ENCODE measurements at places on chromosomes 3 and 15.

DNA sequence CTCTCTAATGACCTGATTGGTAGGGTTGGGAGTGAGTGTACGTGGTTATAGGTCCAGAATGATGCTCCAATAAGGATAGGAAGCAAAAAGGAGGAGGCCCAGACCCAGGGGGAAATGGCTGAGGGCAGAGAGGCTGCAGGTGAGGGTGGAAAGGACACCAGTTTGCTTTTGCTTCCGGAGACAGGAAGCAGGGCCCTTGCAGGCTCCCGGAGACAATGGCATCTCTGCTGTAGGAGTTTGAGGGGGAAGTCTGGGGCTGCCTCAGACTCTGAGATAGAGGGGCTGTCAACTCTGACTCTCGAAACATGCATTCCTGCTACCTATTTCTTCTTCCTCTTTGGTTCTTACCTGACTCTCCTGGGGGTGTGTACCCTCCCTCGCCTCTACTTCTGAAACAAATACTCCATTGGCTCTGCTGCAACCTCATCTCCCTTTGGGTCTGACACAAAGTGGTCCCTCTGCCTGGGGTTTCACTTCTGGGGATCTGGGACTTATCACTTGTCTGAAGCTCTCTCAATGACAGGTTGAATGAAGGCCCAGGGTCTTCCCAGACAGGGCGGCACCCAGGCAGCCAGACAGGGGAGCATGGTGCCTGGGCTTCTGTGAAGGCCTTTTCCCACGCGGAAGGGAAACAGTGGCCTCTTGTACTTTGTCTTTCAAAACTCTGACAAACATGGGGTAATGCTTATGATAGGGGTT, 61.5 kb downstream of the CHRD start:
- no peak for DNase-seq

GRCh38 chr3:150771600-150771999, 8.6 kb upstream of the SIAH2 start:
- no peak for DNase-seq

DNA sequence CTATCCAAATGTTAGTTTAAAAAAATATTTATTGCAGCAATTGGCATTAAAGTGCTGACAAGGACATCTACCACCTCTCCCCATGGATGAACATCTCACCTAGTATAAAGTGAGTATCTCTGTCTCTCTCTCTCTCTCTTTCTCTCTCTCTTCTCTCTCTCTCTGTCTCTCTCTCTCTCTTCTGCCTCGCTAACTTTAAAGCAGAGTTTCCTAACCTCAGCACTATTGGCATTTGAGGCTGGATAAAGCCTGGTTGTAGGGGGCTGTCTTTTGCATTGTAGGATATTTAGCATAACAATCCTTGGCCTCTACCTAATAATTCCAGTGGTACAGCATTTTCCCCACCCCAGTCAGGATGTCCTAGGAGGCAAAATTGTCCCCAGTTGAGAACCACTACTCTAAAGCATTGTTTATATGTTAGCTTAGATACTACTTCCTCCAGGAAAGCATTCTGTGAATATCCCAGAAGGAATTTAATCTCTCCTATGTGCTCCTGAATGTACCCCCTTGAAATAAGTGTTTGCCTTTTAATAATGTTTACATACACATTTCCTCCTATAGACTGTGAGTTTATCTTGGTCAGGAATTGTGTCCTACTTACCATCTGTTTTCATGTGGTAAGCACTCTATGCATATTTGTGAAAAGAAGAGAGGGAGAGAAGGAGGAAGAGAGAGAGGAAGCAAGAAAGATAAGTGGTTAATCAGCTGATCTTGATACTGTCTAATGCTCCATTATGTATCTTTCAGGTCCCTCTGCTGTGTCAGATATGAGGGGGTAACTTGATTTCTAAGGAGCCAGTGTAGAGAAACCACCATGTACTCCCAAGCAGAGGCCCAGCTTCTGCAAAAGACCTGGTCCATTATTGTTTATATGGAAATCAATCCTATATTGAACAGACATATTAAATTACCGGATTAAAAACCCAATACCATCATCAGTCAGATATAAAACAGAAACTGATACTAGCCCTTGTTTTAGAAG, 346.6 kb downstream of the RBMS3 start:
- no peak for DNase-seq

DNA sequence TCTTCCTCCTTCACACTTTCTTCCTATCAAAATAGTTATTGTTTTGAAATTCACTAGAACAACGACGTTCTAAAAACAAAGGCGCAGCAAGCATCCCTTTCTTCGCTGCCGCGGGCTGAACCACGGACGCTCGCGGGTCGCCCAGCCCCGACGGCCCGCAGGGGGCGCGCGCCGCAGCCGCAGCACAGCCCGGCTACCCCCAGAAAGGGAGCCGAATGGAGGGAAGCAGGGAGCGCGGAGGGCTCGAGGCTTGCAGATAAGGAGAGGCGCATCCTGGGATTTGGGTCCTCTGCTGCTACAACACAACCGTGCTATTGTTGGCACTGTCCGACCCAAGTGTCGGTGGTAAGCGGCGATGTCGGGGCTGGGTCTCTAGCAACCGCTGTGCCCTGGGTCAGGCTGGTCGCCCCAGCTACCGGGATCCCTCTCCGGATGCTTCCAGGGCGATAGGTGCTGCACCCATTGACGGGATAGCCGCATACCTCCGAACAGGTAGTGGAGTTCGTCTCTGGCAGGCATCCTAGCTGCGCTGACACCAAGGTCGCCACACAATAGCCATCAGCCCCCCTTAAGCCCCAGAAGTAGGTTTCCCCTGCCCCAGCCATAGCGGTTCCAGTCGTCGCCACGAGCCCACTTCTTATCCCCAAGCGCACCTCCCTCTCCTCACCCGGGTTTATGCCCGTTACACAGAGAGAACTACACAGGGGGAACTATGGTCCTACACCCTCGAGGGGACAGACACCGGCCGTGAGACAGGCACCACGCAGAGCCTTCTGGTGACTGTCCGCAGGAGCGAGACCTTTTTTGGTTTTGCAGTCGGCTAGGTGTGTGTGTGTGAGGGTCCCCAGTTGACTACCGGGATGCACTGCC, 6.0 kb downstream of the ONECUT1 start:
- no peak for DNase-seq

GRCh38 chr3:13452490-13453335, 27.4 kb upstream of the HDAC11 start:
- DNase-seq, result peak; percentile 5

DNA sequence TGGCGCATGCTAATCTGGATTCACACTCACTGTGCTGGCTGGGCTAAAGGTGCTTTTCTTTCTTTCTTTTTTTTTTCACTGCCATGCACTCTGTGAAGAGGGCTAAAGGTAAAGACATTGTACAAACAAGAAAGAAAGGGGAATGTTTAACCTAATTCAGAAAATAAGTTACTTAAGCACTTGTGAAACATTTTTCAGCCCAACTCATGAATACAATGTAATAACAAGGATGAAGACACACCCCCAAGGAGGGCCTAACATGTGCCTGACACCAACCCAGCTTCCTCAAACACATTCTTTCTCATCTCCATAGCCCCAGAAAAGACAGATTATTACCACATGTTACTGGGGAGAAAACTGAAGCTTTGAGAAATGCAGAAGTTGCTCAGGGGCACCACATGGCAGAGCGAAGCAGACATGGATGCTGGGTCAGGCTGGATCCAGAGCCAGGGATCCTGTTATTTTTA, 5.7 kb downstream of the STIMATE start:
- peak; percentile 60 for DNase-seq

GRCh38 chr3:71482771-71483170, 100.8 kb downstream of the FOXP1 start:
- DNase-seq, result no peak

DNA sequence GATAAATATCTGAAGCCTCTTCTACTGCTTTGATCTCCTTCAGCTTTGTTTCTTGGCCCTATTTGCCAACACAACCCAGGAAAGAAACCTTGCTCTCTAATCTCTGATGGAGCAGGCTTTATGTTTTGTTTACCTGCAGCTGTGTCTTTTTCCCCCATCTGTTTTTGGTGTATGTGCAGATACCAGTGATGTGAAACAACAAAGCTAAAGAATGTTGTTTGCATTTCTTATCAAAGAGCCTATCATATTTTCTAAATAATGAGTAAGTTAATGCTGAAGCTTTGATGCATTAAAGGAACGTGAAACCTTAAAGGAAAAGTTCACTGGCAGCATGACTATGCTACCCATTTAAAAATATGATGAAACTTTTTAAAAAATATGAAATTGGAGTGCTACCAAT, 238.4 kb downstream of the NEK10 start:
- no peak for DNase-seq
